ENCODE measurements at places on chromosomes 4 and X. TPM values are rescaled to one million over a fixed set of nuclear protein-coding genes. Genes with fewer than 3 reads are reported as not detected.

The CT45A5 gene
- not detected for total RNA-seq

The BMPR1B gene
- total RNA-seq, result 0.76 TPM

The TCEAL7 gene
- 17.1 TPM for total RNA-seq

The HS3ST1 gene
- total RNA-seq, result not detected

GRCh38 chrX:27706526-27706925, 101.3 kb upstream of the MAGEB10 start:
- no peaks in the 10 kb centered on the region for H3K36me3 ChIP-seq
- no peaks in the 10 kb centered on the region for H3K27me3 ChIP-seq
- no peak overlapping the region for H3K4me3 ChIP-seq
- no peak for DNase-seq
- no peak overlapping the region for H3K27ac ChIP-seq
- no peaks in the 10 kb centered on the region for H3K4me1 ChIP-seq

- H3K4me3 ChIP-seq, result no peak overlapping the region
- no peak overlapping the region for H3K27ac ChIP-seq
- no peaks in the 10 kb centered on the region for H3K4me1 ChIP-seq
- no peaks in the 10 kb centered on the region for H3K27me3 ChIP-seq
- no peak for DNase-seq
These were observed 147.5 kb upstream of the FAM241A start for GRCh38 chr4:111997785-111998184.

GRCh38 chrX:43618366-43619205, 37.5 kb upstream of the MAOA start:
- H3K4me1 ChIP-seq, result no peaks in the 10 kb centered on the region
- H3K27ac ChIP-seq, result no peak overlapping the region
- H3K36me3 ChIP-seq, result no peaks in the 10 kb centered on the region
- H3K27me3 ChIP-seq, result no peaks in the 10 kb centered on the region

DNA sequence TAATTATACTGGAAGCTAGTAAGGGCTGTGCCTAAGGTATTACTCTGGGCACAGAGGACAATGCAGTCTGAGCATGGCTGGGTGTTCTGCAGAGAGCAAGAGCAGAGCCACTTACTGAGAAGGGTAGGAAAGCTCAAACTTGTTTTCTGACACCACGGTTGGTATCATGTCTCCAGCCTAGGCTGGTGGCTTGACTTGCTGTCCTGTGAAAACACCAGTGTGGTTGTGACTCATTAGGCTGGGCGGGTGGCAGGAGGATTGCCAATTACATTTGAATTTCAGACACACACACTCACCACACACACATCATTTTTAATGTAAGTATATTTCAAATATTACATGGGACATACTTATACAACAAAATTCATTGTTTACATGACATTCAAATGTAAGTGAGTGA, 19.7 kb upstream of the MTM1 start:
- no peak overlapping the region for H3K4me3 ChIP-seq
- peaks cover 13% of the 10 kb centered on the region for H3K4me1 ChIP-seq
- H3K36me3 ChIP-seq, result no peaks in the 10 kb centered on the region

- no peak overlapping the region for H3K27ac ChIP-seq
- H3K4me3 ChIP-seq, result peak overlapping the region; percentile 45
- H3K27me3 ChIP-seq, result no peaks in the 10 kb centered on the region
These were observed 40.3 kb upstream of the FHL1 start for GRCh38 chrX:136106920-136107528.

DNA sequence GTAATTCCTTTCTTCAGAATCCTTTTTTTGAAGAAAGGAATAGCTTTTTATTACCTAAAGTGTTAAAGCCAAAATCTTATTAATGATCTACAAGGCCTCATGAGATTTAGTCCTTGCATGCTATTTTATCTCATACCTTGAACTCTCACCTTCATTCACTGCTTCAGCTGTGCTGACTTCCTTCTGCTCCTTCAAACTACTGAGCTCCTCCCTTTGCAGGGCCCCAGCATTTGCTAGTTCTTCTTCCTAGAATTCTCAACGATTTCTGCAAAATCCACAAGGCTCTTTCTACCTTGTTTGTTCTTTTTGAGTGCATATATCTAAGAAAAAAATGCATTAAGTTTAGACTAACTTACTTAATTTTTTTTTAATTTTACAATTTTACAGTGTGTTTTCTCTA, 619.5 kb downstream of the EPHA5 start:
- no peak overlapping the region for H3K4me3 ChIP-seq
- DNase-seq, result no peak
- H3K4me1 ChIP-seq, result no peaks in the 10 kb centered on the region
- no peak overlapping the region for H3K27ac ChIP-seq

DNA sequence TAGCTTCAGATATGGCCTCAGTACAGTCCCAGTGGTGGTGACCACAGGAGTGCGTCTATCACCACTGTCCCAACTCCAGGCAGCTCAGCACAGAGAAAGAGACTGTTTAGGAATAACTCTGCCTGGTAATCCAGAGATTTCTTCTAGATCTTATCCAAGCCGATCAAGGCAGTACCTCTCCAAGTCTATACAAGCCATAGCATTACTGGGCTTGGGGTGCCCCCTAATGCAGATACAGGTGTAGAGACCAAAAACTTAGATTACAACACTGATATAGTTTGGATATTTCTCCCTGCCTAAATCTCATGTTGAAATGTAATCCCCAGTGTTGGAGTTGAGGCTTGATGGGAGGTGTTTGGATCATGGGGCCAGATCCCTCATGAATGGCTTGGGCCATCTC, 100.9 kb downstream of the PTCHD1 start:
- H3K4me3 ChIP-seq, result no peak overlapping the region
- no peak for DNase-seq
- H3K4me1 ChIP-seq, result no peaks in the 10 kb centered on the region
- H3K36me3 ChIP-seq, result no peaks in the 10 kb centered on the region
- H3K27me3 ChIP-seq, result no peaks in the 10 kb centered on the region

GRCh38 chr4:123937581-123937980, 541.0 kb downstream of the SPRY1 start:
- no peak overlapping the region for H3K4me3 ChIP-seq
- H3K27ac ChIP-seq, result no peak overlapping the region
- peaks cover 19% of the 10 kb centered on the region for H3K4me1 ChIP-seq
- H3K36me3 ChIP-seq, result no peaks in the 10 kb centered on the region
- DNase-seq, result no peak

- DNase-seq, result no peak
- H3K4me1 ChIP-seq, result 0 out of 2 replicates have a peak, but pooled peaks cover 7% of the 10 kb centered on the region
- H3K36me3 ChIP-seq, result no peaks in the 10 kb centered on the region
- H3K4me3 ChIP-seq, result no peak overlapping the region
- H3K27me3 ChIP-seq, result no peaks in the 10 kb centered on the region
These were observed 20.8 kb downstream of the ARHGEF6 start for GRCh38 chrX:136759968-136760367.

- 0 out of 2 replicates have a peak overlapping the region, but pooled peaks have one; percentile 8 for H3K4me3 ChIP-seq
- H3K36me3 ChIP-seq, result no peaks in the 10 kb centered on the region
- H3K27ac ChIP-seq, result peak overlapping the region; percentile 65
- no peaks in the 10 kb centered on the region for H3K27me3 ChIP-seq
These were observed 97.6 kb upstream of the ARSJ start for GRCh38 chr4:114076899-114077570.

- DNase-seq, result peak; percentile 68
- H3K27ac ChIP-seq, result no peak overlapping the region
These were observed 11.0 kb upstream of the SH3TC1 start for GRCh38 chr4:8188085-8188484.
